ENCODE measurements at places on chromosomes 12 and 14.

DNA sequence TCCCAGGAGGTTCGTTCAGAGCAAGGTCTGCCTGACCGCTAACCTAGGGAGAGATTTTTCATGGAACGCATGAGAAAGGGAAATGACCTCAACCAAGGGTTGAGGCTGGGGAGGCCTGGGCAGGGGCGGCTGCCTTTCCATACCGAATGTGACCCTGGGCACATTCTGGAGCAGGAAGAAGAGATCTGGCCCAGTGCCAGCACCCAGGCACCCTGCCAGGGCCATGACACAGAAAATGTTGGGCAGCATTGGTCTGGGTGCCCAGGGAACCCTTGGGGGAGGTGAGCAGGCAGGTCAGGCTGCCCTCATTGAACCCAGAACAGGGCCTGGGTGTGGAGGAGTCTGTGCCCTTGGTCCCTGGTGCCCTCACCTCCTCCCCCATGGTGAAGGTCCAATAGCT is 106.8 kb downstream of the CALM1 start:
- no peak for DNase-seq

GRCh38 chr14:63273129-63273528 is 45.6 kb downstream of the GPHB5 start:
- DNase-seq, result no peak

DNA sequence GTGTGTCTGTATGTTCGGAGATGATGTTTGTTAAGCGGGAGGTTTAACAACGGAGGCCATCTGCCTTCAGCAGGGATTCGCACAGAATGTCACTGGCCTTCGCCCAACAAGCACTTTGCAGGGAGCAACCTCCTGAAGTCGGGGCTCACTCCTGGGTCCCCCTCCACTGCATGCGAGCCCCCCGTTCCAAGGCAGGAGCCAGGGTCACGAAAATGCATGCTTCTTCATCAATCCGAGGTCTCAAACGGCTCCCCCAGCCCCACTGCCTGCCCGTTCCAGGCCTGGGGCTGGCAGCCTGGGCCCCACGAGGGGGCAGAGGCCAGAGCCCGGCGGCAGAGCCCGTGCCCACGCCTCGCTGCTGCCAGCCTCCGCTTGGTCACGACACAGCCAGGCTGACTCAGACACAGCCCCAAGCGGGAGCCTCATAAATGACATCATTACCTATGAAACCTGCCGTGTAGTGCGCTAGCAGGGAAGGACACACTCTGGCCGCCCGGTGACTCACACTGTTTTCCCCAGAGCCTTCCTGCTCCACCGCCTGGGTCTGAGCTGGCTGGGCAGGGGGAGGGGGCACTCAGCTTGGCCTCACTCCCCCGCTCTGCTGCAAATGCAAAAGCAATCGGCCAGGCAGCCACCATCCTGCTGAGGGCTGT is 169.5 kb upstream of the RTL1 start:
- DNase-seq, result no peak

GRCh38 chr12:77377622-77378021 is 312.3 kb upstream of the E2F7 start:
- DNase-seq, result no peak

GRCh38 chr14:23551266-23552028 is at the start of gene ZFHX2:
Gene ZFHX2 (minus strand): TSS chr14:23551765. CDS start chr14:23535325, 16,440 bp downstream.
- peak; percentile 63 for DNase-seq

- DNase-seq, result no peak
Observed at GRCh38 chr12:45309836-45310626, 94.1 kb downstream of the ANO6 start.

- DNase-seq, result no peak
Observed at GRCh38 chr14:93744876-93745275, 43.4 kb downstream of the PRIMA1 start.

- DNase-seq, result peak; percentile 30
Observed at GRCh38 chr12:76586764-76587395, 27.3 kb upstream of the OSBPL8 start.

DNA sequence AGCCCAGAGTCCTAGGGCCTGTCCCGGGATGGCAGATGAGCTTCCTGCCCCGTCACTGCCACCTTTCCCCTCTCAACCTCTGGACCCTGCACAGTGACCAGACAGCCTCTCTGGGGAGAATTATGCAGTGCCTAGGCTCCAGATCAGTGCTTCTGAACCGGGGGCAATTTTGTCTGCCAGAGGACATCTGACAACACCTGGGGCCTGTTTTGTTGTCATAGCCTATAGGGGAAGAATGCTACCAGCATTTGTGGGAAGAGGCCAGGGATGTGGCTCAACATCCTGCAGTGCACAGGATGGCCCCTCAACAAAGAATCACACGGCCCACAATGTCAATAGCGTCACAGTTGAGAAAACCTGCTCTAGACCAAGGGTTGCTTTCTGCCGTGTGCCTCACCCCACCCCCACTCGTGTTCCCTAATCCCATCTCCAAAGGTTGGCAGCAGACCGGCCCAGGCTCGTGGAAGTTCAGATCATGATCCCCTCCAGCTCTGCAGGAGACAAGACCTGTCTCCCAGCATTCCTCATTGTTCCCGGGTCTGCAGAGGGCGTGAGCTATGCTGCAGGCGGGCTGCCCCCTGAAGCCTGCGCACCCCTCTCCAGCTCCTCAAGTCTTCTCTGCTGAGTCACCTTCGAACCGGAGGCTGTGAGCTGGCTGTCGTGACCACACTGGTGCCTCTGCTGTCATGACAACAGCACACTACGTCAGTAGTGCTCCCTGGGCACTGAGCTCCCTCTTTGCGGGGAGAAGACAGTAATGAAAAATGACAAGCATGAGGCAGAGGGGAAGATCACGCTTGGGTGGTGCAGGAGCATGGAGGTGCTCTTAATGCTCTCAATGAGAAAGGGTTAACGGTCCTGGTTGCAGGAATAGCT is 2.0 kb upstream of the GAPDH start:
- peak; percentile 83 for DNase-seq

All from activated gamma-delta T cell treated with Interleukin-2 at 50 U/mL for 16 hours (primary cell).